Pancreas (tissue), 10 donors: ENCODE measurements at places on chromosomes 1 and 21. TPM values are rescaled to one million over a fixed set of nuclear protein-coding genes. Genes with fewer than 3 reads are reported as not detected.

Gene NPHS2
- total RNA-seq = not detected

Gene NEK7
- total RNA-seq = 20.6 TPM

Gene TRIM17
- total RNA-seq = 0.38 TPM

Gene UBL4B
- total RNA-seq = not detected

Gene HCRTR1
- total RNA-seq = not detected

Gene DIP2A
- total RNA-seq = 15.5 TPM

DNA sequence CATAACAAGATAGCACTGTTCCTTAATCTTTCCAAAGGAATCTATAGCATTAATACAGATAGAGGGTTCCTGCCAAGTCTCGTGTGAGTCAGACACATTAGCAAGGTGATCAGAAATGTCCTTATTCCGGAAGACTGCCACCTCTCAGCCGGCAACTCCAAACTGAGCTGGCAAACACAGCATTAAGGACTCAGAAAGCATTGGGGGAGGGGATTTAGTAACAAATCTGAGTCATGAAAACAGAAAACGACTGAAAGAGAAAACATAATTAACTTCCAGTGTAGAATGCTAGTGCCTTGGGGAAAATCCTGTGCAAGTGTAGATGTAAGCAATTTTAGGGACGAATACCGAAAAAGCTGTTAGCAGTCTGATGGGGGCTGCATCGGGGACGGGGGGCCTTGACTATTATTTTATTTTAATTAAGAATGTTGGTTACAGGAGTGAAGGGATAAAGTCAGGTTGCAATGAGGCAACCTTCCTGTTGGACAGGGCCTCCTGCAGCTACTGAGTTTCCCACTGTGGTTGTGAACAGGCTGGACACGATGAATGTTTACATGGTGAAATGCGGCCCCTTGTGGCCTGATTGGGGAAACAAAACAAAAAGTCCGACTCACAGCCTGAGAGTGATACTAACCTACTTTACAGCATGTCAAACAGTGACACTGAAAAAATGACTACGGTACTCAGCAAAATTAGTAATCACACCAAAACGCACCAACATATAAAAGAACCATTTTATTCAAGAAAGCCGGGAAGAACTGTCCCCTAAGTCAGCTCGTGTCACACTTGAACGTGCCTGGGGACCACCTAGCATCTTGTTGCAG is 20.7 kb downstream of the MIS18A start:
- peak; percentile 69 for DNase-seq

DNA sequence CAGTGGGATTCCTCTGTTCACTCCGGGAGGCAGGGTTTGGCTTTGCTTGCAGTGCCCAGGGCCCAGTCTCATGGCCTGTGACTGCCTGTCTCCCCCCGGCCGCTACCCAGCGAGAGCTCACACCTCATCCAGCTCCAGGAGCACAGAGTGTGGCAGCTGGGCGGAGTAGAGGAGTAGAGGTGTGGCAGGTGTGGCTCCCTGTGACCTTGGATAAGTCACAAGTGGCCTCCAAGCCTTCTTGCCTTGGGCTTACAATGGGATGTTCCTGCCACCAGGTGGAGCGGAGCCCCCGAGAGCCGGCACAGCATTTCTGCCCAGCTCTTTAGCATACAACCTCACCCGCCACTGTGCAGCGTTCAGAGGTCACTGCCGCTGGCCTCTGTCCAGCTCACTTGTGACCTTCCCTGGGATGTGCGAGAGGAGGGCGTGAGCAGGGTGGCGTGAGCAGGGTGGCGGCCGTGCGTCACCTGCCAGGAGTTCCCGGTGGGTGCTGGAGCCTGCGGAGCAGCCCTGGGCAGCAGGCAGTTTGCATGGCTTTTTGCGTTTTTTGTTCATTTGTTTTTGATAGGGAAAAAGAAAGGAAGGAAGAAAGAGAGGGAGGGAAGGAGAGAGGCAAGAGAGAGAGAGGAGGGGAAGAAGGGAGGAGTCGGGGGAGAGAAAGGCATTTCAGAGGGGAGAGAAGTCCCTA is 42.4 kb downstream of the CRYAA start:
- DNase-seq = peak; percentile 78

DNA sequence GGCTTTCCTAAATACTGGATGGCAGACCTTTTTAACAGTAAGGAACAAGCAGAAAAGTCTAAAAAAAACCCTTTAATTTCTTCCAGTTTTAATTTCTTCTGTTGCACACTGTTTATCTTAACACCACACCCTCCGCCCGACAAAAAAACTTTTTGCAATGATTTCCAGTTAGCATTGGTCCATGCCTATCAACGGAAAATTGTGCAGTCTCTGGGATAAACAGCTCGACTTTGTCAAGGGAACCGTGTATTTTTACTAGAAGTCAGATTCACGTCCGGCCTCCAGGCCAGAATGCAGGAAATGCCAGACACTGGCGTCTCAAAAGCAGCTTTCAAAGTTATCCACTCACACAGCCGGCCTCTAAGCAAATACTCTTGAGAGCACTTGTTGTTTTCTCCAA is 378 bp upstream of the NUP210L start:
- DNase-seq = no peak

- no peak for DNase-seq
Observed at GRCh38 chr1:67133177-67133576, 1.6 kb downstream of the C1orf141 start.

DNA sequence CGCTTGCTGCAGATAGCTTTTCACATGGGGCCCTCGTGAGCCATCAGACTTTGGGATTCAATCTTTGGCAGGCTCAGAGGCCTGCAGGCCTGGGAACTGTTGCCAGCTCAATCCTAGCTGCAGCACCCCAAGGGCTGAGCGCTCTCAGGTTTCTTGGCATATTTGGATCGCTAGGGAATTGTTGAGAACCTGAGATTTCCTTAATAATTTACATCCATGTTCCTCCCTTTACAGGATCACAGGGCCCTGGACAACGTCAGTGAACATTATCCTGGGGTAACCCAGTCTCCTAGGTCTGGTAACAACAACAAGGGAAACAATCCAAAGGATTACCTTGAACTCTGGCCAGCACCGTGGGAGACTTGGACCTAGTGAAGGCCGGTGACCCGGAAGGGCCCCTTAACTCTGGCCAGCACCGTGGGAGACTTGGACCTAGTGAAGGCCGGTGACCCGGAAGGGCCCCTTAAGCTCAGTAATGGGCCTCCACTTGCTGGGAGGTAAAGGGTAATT is 49.3 kb upstream of the NEK2 start:
- DNase-seq = no peak

- no peak for DNase-seq
Observed at GRCh38 chr1:91742848-91743292, 143.1 kb downstream of the TGFBR3 start.

DNA sequence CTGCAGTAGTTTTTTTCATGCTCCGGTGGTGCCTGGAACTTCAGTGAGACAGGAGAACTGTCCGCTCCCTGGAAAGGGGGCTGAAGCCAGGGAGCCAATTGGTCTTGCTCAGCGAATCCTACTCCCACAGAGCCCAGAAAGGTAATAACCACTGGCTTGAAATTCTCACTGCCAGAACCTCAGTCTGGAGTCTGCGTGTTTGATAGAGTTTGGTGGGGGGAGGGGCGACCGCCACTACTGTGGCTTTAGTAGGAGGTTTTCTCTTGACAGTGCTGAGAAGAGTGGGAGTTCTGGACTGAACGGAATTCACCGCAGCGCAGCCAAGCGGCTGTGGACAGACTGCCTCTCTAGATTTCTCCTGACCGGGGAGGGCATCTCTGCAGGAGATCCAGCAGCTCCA is 8.0 kb upstream of the OR2M3 start:
- DNase-seq = no peak

- no peak for DNase-seq
Observed at GRCh38 chr1:94807742-94808491, 12.2 kb upstream of the SLC44A3 start.

DNA sequence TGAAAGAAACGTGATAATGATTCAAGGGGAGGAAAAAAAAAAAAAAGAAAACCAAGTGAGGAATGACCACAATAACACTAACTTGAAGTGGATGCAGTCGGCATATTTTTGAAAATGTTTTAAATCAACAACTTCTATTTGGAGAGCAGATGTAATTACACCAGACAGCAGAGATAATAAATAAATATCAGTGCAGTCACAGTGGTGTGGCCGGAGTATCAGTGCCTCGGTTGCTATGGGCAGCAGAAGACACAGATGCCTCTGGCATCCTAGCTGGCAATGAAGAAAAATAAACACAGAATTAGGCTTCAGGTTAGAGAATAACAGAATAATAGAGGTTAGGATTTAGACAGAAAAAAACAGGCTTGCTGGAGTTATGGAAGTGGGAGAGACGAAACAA is 888.3 kb downstream of the LTN1 start:
- DNase-seq = no peak

DNA sequence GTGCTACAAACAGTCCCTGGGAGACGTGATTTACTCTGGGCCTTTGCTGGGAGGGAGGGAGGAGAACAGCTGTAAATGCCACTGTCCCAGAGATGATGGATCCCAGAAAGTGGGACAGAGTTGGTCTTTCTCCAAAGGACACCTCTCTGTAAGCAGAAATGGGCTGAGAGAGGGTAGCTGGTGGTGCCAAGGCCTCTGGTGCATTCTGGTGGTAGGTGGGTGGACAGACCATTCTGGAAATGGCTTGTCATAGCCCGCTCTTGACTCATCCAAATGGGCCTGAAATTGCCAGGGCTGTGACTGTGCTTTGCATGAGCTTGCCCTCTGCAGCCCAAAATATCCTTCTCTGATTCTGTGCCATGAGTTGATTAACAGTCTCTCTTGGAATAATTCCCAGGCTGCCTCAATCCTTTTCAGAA is 36.1 kb downstream of the CCDC185 start:
- no peak for DNase-seq

DNA sequence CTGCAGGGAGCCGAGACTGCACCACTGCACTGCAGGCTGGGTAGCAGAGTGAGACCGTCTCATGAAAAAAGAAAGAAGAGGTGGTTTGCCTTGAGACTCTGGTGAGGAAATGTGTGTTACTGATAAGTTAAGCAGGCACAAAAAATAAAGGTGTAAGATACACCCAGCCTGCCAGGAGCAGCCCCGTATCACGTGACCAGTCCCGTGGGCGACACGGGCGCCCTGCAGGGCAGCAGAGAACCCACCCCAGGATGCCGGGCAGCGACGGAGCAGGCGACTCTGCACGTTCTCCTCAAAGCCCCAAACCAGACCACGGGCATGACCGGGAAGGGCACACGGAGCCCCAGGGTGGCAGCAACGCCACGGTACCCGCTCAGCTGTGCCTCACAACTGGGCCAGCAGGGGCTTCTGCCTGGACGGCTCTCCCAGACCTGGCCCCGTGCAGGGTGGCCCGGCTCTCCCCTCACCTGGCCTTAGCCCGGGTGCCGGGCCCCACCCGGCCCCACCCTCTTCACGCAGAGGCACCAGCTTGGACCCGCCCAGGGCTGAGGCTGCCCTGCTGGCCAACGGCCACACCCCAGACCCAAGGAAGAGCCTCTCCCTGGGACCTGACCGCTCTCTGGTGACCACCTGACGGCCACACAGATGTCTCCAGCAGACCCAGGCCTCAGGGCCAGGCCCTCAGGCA is 8.1 kb upstream of the TNFRSF4 start:
- DNase-seq = no peak
